ENCODE measurements at places on chromosomes 16 and 17. TPM values are rescaled to one million over a fixed set of nuclear protein-coding genes. Genes with fewer than 3 reads are reported as not detected.

GRCh38 chr17:81091774-81092517, 57.0 kb downstream of the BAIAP2 start:
- DNase-seq, result no peak

DNA sequence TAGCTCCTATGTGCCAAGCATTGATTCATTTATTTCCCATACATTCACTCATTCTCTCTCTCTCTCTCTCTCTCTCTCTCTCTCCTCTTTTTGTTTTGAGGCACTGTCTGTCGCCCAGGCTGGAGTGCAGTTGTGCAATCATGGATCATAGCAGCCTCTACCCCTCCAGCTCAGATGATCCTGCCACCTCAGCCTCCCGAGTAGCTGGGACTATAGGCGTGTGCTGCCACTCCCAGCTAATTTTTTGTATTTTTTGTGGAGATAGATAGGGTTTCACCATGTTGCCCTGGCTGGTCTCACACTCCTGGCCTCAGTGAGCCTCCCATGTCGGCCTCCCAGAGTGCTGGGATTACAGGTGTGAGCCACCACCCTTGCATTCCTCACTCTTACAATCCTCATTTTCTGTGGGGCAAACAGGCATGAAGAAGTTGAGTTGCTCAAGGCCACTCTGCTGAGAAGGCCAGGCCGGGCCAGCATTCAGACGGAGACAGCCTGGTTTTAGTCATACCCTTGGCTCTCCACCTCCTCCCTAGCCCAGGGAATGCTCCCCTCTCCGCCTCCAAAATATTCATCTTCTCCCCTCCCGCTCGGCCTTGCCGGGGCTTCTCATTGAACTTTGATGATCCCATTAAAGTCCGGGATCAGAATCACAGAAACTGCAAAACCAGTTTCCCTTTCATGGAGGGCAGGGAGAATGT, 765 bp upstream of the PRM2 start:
- no peak for DNase-seq

- no peak for DNase-seq
Measured at GRCh38 chr17:65756760-65757159, 195.3 kb upstream of the AXIN2 start.

DNA sequence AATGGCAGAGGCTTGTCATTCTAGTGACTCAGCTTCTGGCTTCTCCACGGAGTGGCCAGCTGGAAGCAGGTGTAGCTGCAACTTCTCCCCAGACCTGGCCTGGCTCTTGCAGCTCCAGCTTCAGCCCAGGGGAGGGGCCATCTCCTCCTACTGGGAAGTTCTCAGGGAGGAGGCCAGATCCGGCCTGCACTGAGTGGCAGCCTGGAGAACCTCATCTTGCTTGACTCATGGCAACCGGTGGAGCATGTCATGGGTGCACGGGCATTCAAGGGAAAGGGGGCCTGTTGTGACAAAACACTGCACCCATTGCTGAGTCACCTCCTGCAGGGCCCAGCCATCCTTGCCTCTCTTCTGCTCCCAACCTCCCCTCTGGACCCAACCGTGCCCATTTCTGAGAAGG, 273.9 kb upstream of the MAF start:
- DNase-seq, result no peak

DNA sequence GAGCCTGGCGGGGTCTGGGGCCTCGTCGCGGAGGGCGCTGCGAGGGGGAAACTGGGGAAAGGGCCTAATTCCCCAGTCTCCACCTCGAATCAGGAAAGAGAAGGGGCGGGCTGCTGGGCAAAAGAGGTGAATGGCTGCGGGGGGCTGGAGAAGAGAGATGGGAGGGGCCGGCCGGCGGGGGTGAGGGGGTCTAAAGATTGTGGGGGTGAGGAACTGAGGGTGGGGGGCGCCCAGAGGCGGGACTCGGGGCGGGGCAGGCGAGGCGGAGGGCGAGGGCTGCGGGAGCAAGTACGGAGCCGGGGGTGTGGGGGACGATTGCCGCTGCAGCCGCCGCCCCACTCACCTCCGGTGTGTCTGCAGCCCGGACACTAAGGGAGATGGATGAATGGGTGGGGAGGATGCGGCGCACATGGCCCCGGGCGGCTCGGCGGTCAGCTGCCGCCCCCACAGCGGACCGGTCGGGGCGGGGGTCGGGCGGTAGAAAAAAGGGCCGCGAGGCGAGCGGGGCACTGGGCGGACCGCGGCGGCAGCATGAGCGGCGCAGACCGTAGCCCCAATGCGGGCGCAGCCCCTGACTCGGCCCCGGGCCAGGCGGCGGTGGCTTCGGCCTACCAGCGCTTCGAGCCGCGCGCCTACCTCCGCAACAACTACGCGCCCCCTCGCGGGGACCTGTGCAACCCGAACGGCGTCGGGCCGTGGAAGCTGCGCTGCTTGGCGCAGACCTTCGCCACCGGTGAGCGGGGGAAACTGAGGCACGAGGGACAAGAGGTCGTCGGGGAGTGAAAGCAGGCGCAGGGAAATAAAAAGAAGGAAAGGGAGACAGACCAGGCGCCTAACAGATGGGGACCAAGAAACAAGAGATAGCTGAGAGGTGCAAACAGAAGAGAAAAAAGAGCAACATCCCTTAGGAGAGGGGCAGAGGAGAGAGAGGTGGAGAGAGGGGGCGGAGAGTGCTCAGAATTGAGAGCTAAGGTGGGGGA, at the start of gene PNMT:
PNMT (plus strand) TSS at position 509 of the 980 bp plus-strand sequence; CDS start at position 532, 23 bp downstream.
- DNase-seq, result no peak

GRCh38 chr16:84414789-84415326, 46.5 kb downstream of the ATP2C2 start:
- DNase-seq, result no peak

Gene FN3KRP
- polyA plus RNA-seq, result 42.4 TPM

Gene FNDC8
- polyA plus RNA-seq, result 0.10 TPM

Gene TBC1D3B
- 5.0 TPM for polyA plus RNA-seq

DNA sequence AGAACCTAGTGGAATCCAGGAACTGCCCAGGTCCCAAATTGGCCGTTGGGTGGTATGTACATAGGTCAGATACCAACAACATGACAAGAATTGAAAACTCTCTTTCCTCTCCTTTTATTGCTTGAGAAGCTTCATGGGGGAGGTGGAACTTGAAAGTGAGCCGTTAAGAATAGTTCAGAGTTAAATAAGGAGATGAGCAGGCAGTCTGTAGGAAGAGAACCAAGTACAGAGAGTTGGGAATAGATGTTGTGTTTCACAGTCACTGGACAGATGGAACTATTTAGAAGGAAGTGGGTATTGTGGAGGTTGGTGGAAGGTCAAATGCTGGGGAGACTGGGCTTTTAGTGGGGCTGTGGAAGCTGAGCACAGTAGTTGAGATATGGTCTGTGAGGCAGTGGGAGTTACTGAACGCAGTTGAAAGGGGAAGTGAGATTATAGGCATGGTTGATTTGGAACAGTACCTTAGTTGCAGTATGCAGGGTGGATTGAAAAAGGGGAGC, 26.4 kb downstream of the ARHGAP44 start:
- DNase-seq, result no peak

DNA sequence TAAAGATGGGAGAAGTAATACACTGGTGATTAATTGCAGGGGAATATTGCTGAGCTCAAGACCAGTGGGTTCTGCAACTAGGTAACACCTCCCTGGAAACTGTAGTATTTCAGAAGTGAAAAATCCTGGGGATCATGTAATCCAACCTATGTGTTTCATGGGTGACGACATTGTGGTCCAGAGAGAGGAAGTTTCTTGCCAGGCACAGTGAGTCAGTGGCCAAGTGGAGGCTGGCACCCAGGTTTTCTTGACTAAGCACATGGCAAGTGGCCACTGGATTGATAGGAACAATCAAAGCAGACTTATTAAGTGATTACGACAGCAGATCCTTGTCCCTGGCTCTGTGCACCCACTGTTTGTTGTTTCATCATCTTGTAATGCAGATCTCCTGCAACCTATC, 14.6 kb upstream of the CIITA start:
- no peak for DNase-seq

- no peak for DNase-seq
Measured at GRCh38 chr16:86504315-86505184, 5.8 kb upstream of the FOXF1 start.

Gene MIF4GD
- polyA plus RNA-seq, result 22.4 TPM

Gene APOBR
- 0.67 TPM for polyA plus RNA-seq

Gene TEDC2
- polyA plus RNA-seq, result 9.3 TPM

DNA sequence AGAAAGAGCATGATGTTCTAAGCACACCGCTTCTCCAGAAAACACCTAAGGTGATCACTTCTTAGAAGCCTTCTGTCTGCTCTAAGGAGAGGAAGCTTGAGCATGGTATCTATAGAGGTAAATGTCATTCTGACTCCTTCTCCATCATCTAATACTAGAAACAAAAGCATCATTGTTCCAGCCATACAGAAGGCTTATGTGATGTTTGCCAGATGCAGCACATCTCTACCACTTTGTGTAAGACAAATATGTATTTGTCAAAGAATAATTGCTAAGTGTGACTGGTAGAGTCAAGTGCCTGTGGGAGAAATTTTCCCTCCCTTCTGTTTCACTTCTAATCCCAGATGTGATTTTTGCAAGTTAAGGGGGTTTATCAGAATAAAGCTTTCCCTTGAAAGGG, 217.1 kb downstream of the HS3ST3A1 start:
- no peak for DNase-seq

- no peak for DNase-seq
Measured at GRCh38 chr16:73504591-73505575, 457.0 kb upstream of the ZFHX3 start.

DNA sequence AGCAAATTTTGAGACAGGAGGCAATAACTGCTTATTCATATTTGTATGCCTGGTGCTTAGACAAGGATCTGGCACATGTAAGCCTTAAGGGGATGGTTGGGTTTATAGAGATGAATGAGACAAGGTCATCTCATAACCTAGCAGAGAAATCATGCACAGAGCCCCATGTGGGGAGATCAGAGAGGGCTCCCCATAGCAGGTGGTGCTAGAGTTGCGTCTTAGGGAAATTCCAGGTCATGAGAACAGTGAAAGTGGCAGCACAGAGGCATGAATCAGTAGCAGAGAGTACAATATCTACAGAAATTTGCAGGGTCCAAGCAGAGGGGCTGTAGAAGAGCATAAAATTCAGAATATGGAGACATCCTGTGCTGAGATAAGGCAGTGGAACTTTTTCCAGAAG, 57.3 kb downstream of the SLC6A2 start:
- no peak for DNase-seq

Gene ANKRD40CL
- polyA plus RNA-seq, result 0.25 TPM

Gene CCL5
- polyA plus RNA-seq, result 1.4 TPM

Gene ARL5C
- not detected for polyA plus RNA-seq

- no peak for DNase-seq
Measured at GRCh38 chr16:20122011-20122410, 48.3 kb upstream of the GPR139 start.

DNA sequence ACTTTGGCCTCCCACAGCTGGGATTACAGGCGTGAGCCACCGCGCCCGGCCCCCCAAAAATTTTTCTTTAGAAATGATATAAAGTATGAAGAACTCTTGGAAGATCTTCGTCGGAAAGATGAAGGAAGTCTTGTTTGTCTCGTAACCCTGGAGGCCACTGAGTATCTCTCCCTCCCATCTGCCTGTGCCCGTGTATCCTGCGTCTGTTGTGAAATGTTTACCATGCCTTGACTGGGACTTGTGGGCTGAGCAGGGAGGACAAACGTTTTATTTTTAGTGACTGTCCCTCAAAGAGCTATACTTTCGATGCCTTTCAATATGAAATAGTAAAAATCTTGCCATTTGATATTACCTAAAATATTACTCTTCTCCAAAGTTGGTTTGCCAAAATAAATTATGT, 121.2 kb downstream of the RPTOR start:
- no peak for DNase-seq

GRCh38 chr16:25403852-25404251, 146.2 kb upstream of the ZKSCAN2 start:
- DNase-seq, result no peak

DNA sequence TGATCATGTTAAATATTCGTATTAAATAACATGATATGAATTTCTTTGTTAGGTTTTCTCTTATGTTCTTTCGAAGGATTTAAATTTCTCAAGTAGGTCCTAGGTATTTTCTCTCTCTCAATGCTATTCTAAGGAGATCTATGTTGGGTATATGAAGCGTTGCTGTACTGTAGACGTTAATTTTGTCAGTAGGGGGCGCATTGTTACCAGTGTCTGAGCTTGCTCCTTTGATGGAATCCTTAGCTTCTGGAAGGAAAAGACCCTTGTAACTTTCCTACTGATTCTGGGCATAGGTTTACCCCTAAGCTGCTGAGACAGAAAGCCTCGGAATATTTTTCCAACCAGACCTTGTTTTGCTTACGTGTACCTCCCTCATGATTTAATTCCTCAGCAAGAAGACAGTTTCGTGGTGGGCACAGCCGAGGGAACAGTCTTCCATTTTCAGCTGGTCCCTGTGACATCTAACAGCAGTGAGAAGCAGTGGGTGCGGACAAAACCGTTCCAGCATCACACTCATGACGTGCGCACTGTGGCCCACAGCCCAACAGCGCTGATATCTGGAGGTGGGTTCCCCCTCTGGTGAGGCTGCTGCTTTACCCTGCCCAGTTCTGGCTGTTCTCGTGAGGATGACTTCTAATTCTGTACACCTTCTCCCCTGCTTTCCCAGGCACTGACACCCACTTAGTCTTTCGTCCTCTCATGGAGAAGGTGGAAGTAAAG, 17.9 kb downstream of the UTP4 start:
- peak; percentile 74 for DNase-seq

- DNase-seq, result no peak
Measured at GRCh38 chr17:67717192-67717623, 528 bp upstream of the NOL11 start.

- DNase-seq, result no peak
Measured at GRCh38 chr17:32803544-32803943, 73.4 kb downstream of the MYO1D start.

- DNase-seq, result no peak
Measured at GRCh38 chr17:74856112-74856511, 3.6 kb downstream of the GRIN2C start.

DNA sequence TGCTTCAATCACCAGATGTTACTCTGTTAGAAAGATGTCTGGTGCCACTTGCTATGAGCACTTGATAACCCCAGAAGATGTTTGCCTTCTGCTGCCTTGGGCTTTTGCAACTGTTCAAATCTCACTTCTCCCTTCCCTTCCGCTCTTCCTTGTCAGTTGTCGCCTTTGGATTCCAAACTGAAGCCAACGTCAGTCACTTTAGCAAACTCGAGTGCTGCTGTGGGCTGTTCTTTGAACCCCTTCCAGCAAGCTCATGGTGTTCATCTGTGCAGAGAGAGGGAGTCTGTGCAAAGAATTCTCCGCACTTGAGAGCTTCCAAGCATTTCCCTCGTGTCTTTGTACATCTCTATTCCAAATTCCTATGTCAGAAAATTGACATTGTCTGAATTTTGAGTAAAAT, 879.4 kb downstream of the CDH11 start:
- DNase-seq, result no peak

GRCh38 chr17:27491713-27492190, 35.5 kb downstream of the KSR1 start:
- no peak for DNase-seq

Gene NDE1
- polyA plus RNA-seq, result 41.7 TPM

Gene LRRC37A
- polyA plus RNA-seq, result 3.4 TPM

Gene HSD17B2
- 9.2 TPM for polyA plus RNA-seq
